ENCODE measurements at places on chromosomes 6 and 20. TPM values are rescaled to one million over a fixed set of nuclear protein-coding genes. Genes with fewer than 3 reads are reported as not detected.
A peak's percentile ranks its signal among the peaks of the same experiment; 100 is the strongest.

The IYD gene
- total RNA-seq = not detected

- H3K36me3 ChIP-seq = no peaks in the 10 kb centered on the region
- H3K27me3 ChIP-seq = no peaks in the 10 kb centered on the region
- H3K4me1 ChIP-seq = peaks cover 8% of the 10 kb centered on the region
- H3K4me3 ChIP-seq = no peak overlapping the region
These were observed 37.3 kb upstream of the TOP1 start for GRCh38 chr20:40991181-40991889.

The LINC00237 gene
- not detected for total RNA-seq

DNA sequence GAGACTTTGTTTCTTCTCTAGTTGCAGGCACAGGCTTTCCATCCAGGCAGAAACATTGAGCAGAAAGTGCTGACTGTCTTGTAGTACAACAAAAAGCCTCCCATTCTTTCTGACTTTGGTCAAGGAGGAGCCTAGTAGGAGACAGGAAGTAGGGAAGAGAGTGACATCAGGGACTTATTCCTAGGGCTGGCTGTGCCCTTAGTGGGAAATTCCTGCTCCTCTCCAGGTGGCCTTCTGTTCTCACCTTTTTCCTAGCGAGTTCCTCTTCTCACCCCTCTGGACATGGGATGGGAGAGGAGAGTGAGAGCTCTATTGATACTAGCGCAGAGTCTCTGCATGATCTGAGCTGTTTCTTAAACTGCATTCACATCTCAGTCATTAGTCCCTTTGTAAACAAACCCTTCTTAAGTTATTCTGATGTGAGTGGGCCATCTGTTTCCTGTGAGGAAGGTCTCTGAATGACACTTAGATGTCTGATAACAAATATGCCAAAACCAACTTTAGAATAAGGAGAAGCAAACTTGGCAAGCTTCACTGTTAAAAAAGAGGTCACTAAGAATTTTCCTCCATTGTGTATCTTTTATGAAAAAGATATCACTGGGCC lies 455.0 kb downstream of the GJA1 start:
- no peaks in the 10 kb centered on the region for H3K27me3 ChIP-seq
- no peaks in the 10 kb centered on the region for H3K36me3 ChIP-seq
- DNase-seq = no peak
- no peak overlapping the region for H3K4me3 ChIP-seq
- peaks cover 12% of the 10 kb centered on the region for H3K4me1 ChIP-seq
- no peak overlapping the region for H3K27ac ChIP-seq

The EDN1 gene
- 8.5 TPM for total RNA-seq

GRCh38 chr6:48919555-48919954 lies 543.5 kb downstream of the MMUT start:
- H3K4me1 ChIP-seq = no peaks in the 10 kb centered on the region
- H3K36me3 ChIP-seq = no peaks in the 10 kb centered on the region
- no peaks in the 10 kb centered on the region for H3K27me3 ChIP-seq
- no peak overlapping the region for H3K4me3 ChIP-seq
- no peak overlapping the region for H3K27ac ChIP-seq

The SNPH gene
- total RNA-seq = 3.0 TPM

The ZSCAN23 gene
- total RNA-seq = 13.9 TPM

- H3K4me3 ChIP-seq = no peak overlapping the region
- H3K36me3 ChIP-seq = no peaks in the 10 kb centered on the region
- H3K27ac ChIP-seq = no peak overlapping the region
- H3K4me1 ChIP-seq = no peaks in the 10 kb centered on the region
- DNase-seq = no peak
These were observed 117.2 kb upstream of the RALGAPA2 start for GRCh38 chr20:20829681-20830080.

GRCh38 chr6:163675611-163676010 lies 261.1 kb downstream of the QKI start:
- DNase-seq = no peak
- no peaks in the 10 kb centered on the region for H3K36me3 ChIP-seq
- H3K27me3 ChIP-seq = peaks cover 8% of the 10 kb centered on the region
- no peak overlapping the region for H3K27ac ChIP-seq
- H3K4me1 ChIP-seq = no peaks in the 10 kb centered on the region
- no peak overlapping the region for H3K4me3 ChIP-seq

DNA sequence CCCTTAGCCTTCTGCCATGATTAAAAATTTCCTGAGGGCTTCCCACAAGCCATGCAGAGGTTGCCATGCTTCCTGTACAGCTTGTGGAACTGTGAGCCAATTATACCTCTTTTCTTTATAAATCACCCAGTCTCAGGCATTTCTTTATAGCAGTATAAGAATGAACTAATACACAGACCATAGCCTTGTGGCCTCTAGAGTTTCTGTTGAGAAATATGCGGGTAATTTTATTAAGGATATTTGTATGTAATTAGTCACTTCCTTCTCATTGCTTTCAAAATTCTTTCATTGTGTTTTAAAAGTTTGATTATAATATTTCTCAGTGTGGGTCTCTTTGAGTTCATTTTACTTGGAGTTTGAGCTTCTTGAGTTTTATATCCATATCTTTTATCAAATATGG lies 484.9 kb downstream of the COL12A1 start:
- no peaks in the 10 kb centered on the region for H3K4me1 ChIP-seq
- no peaks in the 10 kb centered on the region for H3K36me3 ChIP-seq
- H3K4me3 ChIP-seq = no peak overlapping the region

DNA sequence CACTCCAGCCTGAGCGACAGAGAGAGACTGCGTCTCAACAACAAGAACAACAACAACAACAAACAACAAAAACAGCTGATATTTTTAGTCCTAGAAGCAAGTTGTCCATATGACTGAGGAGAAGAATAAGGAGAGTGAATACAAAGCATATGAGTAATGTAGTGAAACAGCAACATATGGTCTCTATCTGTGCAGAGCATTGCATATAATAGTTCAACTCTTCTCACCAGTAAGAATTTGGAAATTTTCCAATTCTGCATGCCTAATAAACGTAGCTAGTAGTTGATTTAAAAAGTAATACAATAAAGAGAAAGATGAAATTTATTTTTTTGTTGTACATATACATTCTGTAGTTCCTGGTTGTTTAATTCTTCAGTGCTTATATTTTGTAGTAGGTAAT lies 129.7 kb upstream of the FAM83B start:
- H3K36me3 ChIP-seq = no peaks in the 10 kb centered on the region
- peaks cover 20% of the 10 kb centered on the region for H3K4me1 ChIP-seq
- no peak overlapping the region for H3K4me3 ChIP-seq

GRCh38 chr6:33620158-33620855 lies 815 bp upstream of the ITPR3 start:
- H3K4me3 ChIP-seq = peak overlapping the region; percentile 85
- H3K36me3 ChIP-seq = no peaks in the 10 kb centered on the region
- peaks cover 15% of the 10 kb centered on the region for H3K4me1 ChIP-seq
- peaks cover 60% of the 10 kb centered on the region for H3K27me3 ChIP-seq
- peak; percentile 48 for DNase-seq

DNA sequence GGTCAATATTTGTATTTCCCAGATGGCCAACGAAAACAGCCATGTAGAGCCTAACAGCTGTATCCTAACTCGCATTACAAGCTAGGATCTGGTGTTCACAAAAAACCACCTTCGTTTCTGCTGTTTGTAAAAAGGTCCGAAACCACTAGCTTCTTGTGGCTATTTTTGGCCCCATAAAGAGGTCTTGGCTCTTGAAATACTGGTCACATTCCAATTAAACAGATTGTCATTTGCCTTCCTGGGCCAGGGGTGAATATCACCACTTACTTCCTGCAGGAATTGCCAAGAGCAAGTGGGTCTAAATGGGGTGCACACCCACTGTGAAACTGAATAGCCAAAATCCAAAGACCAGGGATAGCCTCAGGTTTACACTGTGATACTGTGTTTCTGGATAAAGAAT lies 48.2 kb downstream of the TSHZ2 start:
- no peak for DNase-seq
- H3K27ac ChIP-seq = no peak overlapping the region
- peaks cover 4% of the 10 kb centered on the region for H3K27me3 ChIP-seq
- peaks cover 18% of the 10 kb centered on the region for H3K4me1 ChIP-seq

DNA sequence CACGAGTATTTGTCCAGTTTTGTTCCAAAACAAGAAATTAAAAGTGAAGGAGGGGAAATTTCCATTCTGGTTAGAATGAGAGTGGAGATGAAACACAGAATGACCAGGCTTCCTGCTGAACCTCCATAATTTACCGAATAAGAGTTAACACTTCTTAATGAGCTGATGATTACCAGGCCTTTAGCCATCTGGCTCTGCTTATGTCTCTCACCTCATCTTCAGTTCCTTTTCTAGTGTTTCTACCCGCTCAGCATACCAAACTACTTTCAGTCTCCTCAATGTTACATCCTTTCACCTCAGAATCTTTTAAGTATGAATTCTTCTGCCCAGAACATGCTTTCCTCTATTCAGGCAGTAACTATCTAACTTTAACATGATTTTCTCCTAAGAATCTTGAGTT lies 209.0 kb upstream of the RSPO3 start:
- H3K27me3 ChIP-seq = no peaks in the 10 kb centered on the region
- H3K36me3 ChIP-seq = peaks cover 3% of the 10 kb centered on the region
- H3K27ac ChIP-seq = no peak overlapping the region
- H3K4me1 ChIP-seq = peaks cover 14% of the 10 kb centered on the region
- DNase-seq = no peak

DNA sequence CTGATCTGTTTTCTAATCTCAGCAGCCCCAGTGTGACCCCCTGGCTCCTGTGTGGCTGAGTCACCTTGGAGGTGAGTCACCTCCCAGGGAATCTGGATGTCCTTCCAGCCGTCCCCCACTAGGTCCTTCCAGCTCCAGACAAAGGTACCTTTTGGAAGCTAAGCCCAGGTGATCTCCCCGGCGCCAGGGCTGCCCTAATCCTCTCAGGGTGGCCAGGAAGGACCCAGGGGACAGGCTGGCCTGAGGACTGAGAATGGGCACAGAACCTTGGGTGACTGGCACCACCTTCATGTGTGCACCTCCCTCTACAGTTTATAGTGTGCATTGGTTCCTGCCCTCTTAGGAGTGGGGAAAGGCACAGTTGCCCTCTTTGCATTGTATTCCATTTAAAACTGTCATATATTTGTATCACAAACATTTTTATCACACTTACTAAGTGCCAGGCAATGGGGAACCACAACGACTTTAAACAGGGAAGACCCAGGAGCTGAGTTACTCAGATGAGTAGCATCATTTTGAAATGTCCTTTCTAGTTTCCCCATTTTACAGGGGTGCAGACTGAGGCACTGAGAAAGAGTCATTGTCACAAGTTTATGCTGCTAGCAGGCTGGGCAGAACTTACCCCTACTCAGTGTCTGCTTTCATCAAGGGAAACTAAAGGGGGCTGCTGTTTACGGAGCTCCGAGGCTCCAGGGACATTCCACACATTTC lies 2.6 kb upstream of the BPIFB4 start:
- no peak overlapping the region for H3K4me3 ChIP-seq
- no peak overlapping the region for H3K27ac ChIP-seq
- no peaks in the 10 kb centered on the region for H3K36me3 ChIP-seq
- no peak for DNase-seq
- H3K27me3 ChIP-seq = peaks cover 33% of the 10 kb centered on the region
- H3K4me1 ChIP-seq = no peaks in the 10 kb centered on the region

GRCh38 chr6:136052031-136052430 lies 198.1 kb downstream of the MTFR2 start:
- H3K4me3 ChIP-seq = no peak overlapping the region
- no peak for DNase-seq
- H3K27me3 ChIP-seq = no peaks in the 10 kb centered on the region
- peaks cover 36% of the 10 kb centered on the region for H3K4me1 ChIP-seq
- peaks cover 4% of the 10 kb centered on the region for H3K36me3 ChIP-seq

The LAMA5 gene
- total RNA-seq = 618 TPM

The SRMS gene
- not detected for total RNA-seq

- no peaks in the 10 kb centered on the region for H3K27me3 ChIP-seq
- H3K4me1 ChIP-seq = peaks cover 6% of the 10 kb centered on the region
- no peak overlapping the region for H3K4me3 ChIP-seq
- no peak for DNase-seq
- H3K36me3 ChIP-seq = no peaks in the 10 kb centered on the region
These were observed 160.4 kb upstream of the MYLIP start for GRCh38 chr6:15968519-15968918.

DNA sequence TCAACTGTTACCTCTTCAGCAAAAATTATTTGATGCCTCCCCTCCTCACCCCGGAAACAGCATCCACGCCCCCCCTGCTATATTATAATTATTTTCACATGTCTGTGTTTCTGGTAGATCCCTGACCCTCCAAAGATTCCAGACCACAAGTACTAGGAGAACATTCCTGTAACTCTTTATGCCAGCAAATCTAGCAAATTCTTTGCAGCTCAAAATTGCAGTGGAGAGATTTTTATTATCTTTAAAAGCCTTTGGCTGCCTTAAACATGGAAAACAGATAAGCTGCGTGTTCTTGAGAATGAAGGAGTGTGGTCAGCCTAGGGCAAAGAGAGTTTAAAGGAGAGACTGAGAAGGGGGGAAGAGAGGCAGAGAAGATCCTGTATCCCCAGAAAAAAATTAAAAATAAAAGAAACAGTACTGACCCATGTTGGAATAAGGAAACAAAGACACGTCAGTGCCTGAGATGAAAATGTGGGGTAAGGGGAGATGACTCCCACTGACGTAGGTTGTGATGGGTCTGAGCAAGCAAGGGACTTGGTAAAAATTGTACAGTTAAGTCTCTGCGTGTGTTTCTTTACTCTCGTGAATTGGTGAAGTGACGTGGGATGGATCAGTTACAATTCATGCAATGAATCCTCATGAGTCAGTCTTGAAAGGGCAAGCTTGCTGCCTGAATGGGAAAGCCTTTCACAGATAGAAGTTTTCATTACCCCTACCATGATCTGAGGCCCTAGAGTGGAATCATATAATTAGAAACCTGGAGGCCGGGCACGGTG lies 8.3 kb downstream of the ID4 start:
- no peak for DNase-seq
- H3K4me3 ChIP-seq = no peak overlapping the region
- H3K27me3 ChIP-seq = no peaks in the 10 kb centered on the region
- no peaks in the 10 kb centered on the region for H3K36me3 ChIP-seq

- H3K4me3 ChIP-seq = no peak overlapping the region
- no peak overlapping the region for H3K27ac ChIP-seq
- DNase-seq = no peak
These were observed 252.8 kb upstream of the PLN start for GRCh38 chr6:118295336-118295735.

- peaks cover 15% of the 10 kb centered on the region for H3K4me1 ChIP-seq
- DNase-seq = no peak
- H3K27ac ChIP-seq = peak overlapping the region; percentile 8
- H3K27me3 ChIP-seq = no peaks in the 10 kb centered on the region
- no peak overlapping the region for H3K4me3 ChIP-seq
- no peaks in the 10 kb centered on the region for H3K36me3 ChIP-seq
These were observed 34.5 kb upstream of the TGM6 start for GRCh38 chr20:2346188-2346587.

DNA sequence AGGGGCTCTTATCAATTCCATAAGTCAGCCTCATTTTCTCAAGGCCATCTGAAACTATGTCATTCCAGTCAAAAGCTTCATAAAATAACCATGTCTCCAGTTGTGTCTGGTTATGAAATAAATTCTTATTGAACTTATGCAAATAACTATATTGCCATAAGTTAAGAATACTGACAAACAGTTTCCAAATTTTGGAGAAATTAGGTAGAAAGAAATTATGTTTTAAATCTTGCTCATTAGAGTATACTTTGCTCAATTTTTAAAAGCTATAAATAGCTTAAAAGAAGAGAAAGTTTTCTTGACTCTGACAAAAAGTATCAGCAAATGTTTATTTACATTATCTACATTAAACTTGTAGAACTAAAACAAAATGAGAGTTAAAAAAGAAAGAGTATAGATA lies 63.0 kb upstream of the MRAP2 start:
- H3K4me3 ChIP-seq = no peak overlapping the region
- peaks cover 14% of the 10 kb centered on the region for H3K36me3 ChIP-seq
- H3K27ac ChIP-seq = no peak overlapping the region
- DNase-seq = no peak
- H3K4me1 ChIP-seq = peaks cover 8% of the 10 kb centered on the region
- no peaks in the 10 kb centered on the region for H3K27me3 ChIP-seq

The PAK1IP1 gene
- 14.7 TPM for total RNA-seq

Data from mesothelial cell of epicardium (in vitro differentiated cells).